ENCODE measurements at places on chromosomes 16 and 17.
A peak's percentile ranks its signal among the peaks of the same experiment; 100 is the strongest.

DNA sequence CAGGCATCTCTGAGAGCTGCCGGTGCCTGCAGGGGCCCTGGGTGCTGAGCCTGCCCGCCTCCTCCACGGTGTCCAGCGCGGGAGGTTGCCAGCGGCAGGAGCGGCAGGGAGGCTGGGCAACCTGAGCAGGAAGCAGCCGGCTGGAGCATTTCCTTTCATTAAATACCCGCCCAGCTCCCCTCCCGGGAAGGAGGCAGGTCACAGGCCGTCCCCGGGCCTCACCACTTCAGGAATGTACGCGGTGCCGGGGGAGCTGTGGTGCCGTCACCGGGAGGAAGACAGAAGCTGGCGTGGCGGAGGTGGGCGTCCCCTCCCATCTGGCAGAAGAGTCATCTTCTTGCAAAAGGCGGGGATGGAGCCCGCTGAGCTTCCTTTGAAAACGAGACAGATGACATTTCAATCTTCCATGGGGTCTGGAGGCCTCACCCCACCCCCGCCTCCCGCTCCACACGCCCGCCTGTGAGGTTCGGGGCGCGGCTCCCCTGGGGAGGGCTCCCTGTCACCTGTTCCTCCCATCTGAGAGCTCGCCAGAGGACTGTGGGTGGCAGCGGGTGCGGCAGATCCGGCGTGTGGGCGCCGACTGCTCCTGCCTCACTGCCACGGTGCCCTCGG, 16.0 kb downstream of the SOX8 start:
- peak; percentile 69 for DNase-seq

DNA sequence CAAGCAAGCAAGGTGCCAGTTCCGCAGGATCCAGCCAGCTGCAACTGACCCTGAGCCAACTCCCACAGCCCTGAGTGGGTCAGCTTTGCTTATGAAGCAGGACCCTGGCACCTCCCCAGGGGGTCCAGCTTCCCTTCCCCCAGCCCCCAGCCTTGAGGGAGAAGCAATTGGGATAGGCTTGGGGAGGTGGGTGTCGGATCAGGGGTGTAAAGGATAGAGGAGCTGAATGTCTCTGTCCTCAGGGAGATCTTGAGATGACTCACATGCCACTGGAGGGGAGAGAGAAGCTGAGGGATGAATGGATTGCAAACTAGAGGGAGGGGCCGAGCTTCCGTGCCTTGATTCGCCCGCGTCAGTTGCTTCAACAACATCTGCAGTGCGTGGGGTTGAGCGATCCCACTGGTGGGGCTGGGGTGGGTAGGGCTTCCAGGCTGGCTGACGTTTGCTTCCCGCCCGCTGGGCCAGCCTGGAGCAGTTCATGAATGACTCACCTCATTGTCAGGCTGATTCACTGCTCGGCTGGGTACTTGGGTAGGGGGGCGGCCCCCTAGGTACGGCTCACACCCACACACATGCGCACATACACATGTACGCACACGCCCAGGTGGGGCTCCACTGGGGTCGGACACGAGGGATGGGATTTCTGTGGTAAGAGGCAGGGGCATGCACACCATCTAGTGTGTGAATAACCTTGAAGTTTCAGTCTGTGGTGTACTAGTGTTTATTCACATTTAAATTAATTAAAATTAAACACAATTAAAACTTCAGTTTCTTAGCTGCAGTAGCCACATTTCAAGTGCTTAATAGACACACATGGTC, 3.6 kb upstream of the HROB start:
- no peak for DNase-seq

DNA sequence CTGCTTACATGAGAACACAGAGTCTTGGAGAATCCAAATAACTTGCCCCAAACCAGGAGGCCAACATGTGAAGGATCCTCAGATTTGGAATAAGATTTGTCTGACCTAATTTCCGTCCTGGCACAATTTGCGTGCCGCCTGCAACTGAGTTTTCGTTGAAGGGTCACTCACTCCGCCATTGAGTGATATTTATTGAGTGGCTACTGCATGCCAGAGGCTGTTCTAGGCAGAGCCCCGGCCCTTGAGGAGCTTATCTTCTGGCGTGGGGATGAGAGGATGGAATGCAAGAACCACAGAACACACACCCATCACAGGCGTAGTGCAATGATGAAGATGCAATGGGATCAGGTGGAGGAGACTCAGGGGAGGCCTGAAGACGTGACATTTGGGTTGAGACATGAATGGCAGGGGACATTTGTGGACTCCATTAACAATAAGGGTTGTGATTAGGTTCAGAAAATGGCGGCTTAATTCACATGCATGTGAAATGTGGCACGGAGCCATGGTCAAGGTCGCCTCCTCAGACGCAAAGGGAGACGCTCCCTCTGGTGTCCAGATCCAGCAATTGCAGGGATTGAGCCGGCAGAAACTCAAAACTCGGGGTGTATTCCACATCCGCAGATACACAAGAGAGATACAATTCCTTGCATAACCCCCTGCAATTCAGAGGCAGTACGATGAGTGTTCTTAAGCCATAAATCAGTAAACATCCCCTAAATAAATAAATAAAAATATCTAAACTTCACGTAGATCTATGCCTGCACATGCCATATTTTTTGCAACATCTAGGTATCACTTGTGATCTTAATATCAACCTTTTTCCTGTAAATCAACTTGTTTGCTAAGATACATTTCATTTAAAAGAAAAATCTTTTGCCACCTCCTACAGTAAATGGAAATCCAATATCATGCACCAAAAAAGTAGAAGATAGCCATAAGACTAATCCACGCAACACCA, 57.9 kb upstream of the CACNG4 start:
- peak; percentile 83 for DNase-seq

DNA sequence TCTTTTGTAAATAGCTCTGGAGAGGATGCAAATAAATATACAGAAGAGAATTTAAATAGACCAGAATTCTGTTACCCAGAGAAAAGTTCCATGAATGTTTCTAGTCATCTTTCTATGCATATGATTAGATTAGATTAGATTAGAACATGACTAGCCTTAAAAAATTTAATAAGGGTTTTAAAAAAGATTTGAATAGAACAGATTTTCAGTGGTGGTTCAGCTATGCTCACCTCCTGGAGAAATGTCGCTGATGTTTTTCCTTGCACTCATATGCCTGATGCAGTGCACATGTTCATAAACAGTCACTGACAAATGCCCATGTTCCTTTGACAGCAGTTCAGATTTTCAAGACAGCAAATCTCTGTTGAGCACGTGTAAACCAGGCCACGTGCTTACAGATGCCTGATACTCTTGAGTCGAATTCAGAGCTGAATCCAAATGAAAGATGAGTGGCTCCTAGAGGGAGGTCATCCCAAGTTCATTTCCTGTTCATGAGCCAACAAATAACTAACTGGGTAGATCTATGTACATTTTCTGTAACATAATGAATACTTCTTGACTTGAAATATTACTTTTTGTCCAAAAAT, 19.9 kb upstream of the RAB11FIP4 start:
- no peak for DNase-seq

GRCh38 chr17:789160-789840, 7.1 kb downstream of the MRM3 start:
- no peak for DNase-seq

GRCh38 chr16:78513838-78514237, 414.4 kb downstream of the WWOX start:
- DNase-seq: no peak

DNA sequence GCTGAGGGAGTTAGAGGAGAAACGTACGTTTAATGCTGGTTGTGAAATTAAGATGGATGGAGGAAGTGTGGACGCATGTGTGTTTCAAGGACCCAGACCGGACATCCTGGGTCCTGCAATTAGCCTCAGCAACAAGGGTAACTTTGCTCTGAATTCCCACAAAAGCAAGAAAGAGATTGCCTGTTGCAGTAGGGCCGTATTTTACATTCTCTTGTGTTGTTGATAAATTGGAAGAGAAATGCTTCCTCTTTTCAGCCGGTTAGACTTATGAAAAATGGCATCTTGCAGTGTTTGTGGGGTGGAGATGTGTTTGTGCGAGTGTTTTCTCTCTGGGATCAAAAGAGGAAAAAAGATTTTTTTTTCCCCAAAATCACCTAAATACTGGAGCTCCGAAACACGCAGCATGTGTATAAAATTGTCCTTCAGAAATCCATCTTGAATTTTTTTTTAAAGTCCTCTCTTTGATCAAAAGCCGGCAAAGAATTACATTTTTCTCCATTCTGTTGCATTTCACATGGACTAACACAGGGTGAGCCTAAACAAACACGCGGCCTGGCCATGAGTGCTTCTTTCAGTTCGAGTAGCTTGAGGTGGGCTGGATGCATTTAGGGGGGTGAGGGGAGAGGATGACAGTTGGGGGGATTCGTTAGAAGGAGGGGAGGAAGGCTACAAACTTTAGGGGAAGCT, 251.6 kb downstream of the C16orf95 start:
- DNase-seq: no peak

DNA sequence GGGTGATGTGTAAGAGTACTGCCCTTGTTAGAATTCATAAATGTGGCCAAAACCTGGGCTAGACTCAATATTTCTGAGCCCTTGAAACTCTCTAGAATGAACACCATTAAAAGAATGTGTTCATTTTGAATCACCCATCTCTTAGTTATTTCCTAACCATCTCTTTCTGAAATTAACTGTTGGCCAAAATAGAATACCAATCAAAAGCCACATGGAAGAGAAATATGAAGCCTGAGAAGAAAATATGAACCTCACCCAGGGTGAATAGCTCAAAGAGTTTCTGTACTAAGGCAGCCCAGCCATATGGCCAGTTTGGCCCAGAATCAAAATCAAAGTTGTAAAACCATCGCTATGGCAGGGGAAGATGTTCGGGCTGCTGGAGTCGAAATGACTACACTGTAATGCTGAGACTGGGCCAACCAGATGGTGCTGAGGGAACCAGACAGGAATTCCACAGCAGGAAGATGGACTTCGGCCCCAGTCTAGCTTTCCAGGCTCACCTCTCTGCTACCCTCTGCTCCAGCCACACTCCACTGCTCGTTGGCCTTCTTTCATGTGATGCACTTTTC, 154.3 kb upstream of the ZFHX3 start:
- no peak for DNase-seq

DNA sequence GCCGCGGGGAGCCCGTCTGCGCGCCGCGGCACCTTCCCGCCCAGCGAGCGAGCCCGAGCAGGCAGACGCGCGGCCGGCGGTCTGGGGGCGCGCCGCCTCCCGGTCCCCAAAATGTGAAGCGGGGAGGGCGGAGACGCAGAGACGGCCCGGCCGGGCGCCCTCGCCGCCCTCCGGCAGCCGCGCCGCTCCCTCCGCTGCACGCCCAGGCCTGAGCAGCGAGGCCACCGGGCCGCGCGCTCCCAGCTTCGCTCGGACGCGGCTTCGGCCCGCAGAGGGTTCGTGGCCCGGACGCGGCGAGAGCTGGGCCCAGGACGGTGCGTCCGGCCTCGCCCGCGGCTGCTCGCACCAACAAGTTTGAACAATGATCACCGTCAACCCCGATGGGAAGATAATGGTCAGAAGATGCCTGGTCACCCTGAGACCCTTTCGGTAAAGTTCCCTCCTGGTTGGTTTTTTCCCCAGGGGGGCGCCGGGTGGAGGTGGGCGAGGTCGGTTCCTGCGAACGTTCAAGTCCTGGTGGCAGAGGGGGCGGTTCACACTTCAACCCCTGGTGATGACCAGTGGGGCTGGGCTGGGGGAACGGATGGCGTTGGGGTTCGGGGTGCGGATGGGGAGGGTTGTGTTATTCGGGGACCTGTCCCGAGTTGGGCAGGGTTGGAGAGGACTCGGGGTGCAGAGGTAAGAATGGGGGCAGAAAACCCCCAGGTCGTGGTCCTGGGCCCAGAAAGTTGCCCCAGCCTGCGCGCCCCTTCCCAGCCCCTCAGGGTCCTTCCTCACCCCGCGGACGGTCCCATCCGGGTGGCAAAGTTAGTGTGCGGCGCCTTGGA, 678 bp downstream of the MGAT5B start:
- no peak for DNase-seq

GRCh38 chr17:72381597-72382397, 261.0 kb downstream of the SOX9 start:
- DNase-seq: no peak

DNA sequence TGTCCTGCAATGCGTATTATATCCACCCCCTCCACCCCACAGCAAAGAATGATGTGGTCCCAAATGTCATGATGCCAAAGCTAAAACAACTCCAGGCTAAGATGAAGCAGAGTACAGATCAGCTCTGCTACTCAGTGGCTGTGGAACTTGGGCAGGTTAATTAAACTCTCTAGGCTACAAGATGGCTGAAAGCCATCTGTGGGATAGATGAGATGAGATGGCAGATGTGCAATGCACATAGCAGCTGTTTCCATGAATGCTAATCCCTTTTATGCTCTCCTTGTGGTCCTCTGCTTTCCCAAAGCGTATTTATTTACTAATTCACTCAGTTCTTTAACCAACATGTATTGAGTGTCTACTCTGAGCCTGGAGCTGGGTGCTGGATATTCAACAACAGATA, 114.4 kb downstream of the GRIN2A start:
- no peak for DNase-seq

DNA sequence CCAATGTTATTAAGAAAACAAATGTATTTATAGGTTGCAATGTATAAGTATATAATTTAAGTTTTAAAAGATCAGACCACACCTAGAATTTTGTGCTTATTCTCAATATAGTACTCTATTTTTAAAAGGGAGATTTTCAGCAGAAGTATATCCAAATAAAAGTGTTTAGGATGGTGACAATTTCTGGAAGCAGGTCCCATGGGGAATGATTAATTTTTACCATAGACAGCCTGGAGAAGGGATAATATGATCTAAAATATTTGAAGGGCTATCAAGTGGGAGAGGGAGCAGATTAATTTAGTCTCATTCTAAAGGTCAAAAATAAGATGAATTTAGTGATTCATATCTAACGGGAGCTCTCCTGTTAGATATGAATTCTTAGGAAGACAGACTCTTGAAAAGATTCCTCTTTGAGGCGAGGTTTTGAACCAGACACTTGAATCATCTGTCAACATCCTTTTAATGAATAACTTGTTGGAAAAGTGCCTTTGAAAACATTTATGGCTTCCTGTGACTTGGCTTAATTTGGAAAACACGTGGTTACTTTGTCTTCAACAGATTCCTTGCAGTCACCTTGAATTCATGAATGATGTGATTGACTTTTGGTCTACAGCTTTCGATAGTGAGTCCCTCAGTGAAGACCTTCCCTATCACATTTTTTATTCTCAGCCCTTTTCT, 29.3 kb upstream of the SMIM36 start:
- DNase-seq: no peak

- no peak for DNase-seq
Observed at GRCh38 chr17:2874189-2874686, 78.0 kb downstream of the RAP1GAP2 start.
